ENCODE measurements at places on chromosomes 2 and 18.

- no peak for DNase-seq
Observed at GRCh38 chr2:37466533-37467222, 122.2 kb downstream of the QPCT start.

GRCh38 chr2:105328281-105329196 is 996 bp downstream of the TGFBRAP1 start:
- no peak for DNase-seq

- DNase-seq = no peak
Observed at GRCh38 chr2:224887141-224887540, 155.1 kb downstream of the DOCK10 start.

DNA sequence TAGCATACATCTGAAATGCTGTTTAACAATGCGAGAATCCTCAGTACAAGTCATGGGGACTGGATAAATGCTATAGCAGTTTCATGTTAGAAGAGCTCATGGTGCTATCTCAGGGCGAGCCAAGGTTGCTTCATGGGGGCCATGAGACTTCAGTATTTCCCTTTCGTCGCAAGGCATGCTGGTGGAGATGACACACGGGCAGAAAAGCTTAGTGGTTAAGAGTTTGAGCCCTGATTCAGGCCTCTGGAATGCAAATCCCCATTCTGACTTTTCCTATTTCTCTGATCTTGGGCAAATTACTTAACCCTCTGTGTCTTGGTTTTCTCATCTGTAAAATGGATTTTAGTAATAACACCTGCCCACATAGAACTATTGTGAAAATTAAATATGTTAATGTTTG is 57.4 kb upstream of the EPHA4 start:
- no peak for DNase-seq

- no peak for DNase-seq
Observed at GRCh38 chr2:163570391-163570790, 165.4 kb downstream of the FIGN start.

GRCh38 chr2:6233993-6234392 is 541.8 kb downstream of the SOX11 start:
- no peak for DNase-seq

DNA sequence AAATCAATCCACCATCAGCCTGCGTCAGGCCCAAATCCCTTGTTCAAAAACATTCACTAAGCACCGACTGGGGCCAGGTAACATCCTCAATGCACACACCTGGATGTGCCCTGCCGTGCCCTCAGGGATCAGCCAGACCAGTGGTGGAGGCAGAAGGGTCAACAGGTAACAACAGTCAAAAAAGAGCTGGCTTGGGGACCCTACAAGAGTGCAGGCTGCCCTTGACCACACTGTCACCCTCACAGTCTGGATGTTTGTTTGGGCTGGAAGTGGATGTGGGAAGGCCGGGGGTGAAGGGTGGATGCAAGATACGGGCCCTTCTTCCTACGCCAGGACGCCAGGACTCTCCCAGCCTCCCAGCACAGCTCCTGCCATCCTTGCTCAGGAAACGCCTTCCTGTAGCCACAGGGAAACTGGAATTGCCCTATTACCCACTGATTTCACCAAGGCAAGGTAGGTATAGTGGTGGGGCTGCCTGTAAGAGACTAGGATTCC is 2.7 kb downstream of the BIN1 start:
- DNase-seq = no peak

DNA sequence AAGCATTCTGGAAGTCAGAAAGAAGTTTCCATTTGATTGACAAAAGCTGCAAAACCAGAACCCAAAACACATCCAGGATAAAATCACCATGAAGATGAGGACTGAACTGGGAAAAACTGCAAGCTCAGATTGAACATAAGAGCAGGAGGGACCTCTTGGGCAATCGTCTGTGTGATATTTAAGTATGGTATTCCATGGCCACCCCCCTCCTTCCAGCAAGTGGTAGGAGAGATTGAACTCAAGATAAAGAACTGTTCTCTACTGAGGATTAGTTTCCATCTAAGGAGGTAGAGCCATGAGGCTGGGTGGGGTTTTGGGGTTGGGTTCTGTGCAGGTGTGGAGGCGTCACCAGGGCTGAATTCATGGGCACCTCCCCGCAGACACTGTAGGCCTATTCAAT is 251.1 kb downstream of the NCKAP5 start:
- DNase-seq = no peak

GRCh38 chr2:234308073-234308812 is 188.6 kb downstream of the ARL4C start:
- no peak for DNase-seq

- DNase-seq = no peak
Observed at GRCh38 chr2:29130295-29130694, 15.1 kb downstream of the CLIP4 start.

GRCh38 chr2:128469875-128470274 is 151.2 kb upstream of the HS6ST1 start:
- DNase-seq = no peak

GRCh38 chr2:86617153-86617552 is 6.5 kb downstream of the RNF103 start:
- no peak for DNase-seq

DNA sequence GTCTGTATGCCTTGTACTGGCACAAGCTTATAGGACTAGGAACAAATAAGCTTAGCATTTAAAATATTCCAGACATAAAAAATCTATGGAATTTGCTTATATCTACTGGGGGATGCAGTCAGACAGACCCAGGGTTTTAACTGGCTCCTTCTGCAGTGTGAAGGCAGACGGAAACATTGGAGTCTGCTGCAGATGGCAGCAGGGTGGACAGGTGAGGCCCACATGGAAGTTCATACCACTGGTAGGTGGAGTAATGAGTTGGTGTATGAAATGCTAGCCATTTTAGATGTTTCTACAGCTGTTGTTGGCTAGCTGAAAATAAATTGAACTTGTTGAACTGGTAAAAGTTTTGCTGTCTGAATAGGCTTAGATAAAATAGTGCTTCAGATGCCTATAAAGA is 17.7 kb downstream of the SPTBN1 start:
- DNase-seq = no peak

GRCh38 chr2:126796931-126797621 is 101.6 kb upstream of the TEX51 start:
- DNase-seq = no peak
